CD8-positive, alpha-beta memory T cell (primary cell): ENCODE measurements at places on chromosomes 2 and 18. TPM values are rescaled to one million over a fixed set of nuclear protein-coding genes. Genes with fewer than 3 reads are reported as not detected.

The RNF181 gene
- 181 TPM for polyA plus RNA-seq

The CPLX4 gene
- polyA plus RNA-seq = not detected

DNA sequence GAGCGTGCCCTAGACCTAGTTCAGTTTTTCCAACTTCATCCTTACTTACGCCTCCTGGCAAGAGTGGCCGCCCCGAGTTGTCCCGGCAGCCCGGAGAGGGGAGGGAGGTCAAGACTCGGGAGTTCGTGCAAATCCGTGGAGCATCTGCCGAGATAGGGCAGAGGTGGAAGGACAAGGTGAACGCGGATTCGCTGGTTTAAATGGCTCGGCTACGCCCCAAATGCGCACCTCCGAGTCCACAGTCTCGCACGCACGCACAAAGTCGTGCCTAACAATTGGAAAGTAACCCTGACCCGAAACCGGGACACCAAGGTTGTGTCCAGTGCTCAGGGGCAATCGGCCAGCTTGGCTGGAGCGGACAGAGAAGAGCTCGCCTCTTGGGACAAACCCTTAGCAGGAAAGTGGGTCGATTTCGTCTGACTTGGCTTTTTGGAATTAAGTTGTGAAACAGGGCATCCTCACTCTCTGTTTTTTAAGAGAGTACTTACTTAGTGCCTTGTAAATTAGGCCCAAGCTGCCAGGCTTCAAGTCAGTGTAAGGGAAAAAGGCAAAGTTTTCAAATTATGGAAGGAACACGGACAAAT is 726 bp upstream of the SS18 start:
- no peak for DNase-seq

- DNase-seq = no peak
Observed at GRCh38 chr2:54402350-54402749, 53.8 kb upstream of the SPTBN1 start.

DNA sequence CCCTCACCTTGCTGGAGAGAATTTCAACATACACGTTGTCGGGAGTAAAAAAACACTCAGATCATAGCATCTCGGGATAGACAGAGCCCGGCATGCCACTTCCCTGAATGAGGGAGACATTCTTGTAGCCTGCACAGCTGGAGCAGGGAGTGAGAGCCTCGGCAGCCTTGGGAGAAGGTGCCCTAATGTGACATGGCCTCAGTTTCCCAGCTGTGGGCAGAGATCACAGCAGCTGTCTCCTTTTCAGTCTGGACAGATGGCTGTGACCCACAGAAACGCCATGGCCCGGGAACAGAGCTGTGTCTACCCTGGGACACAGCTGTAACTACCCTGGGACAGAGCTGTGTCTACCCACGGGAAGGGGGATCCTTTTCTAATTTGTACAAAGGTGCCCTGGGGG is 55.9 kb downstream of the HS1BP3 start:
- DNase-seq = no peak

- DNase-seq = no peak
Observed at GRCh38 chr2:201483342-201483741, 31.8 kb downstream of the STRADB start.

- no peak for DNase-seq
Observed at GRCh38 chr2:6358546-6358945, 507.2 kb downstream of the CMPK2 start.

DNA sequence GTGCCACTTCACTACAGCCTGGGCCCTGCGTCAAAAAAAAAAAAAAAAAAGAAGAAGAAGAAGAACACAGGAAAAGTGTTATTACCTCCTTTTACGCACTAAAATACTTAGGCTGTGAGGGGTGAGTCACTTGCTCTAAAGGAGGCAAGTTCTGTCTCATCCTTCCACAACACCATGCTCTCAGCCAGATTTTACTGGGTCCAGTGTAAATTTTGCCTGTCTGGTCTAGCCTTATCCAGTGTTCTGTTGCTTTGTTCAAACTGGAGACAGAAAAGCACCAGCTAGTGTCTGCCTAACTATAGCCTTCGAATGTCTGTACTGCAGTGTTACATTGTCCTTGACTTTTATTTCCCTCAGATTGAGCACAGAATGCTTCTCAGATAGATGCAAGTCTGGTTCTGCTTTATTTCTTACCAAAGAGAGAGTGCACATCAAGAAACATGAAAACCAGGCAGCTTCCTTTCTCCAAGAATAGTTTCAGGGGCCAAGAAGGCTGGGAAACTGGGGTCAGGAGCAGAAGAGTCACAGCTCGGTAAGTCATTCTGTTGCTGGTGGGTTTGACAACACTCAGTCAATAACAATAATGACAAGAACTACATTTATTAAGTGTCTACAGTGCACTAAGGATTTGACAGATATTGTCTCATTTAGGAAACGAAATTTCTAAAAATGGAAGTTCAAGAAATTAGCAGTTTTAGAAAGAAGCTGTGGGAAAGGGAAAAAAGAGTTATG is 3.1 kb upstream of the MSGN1 start:
- no peak for DNase-seq
